ENCODE measurements at places on chromosomes 3 and 15. TPM values are rescaled to one million over a fixed set of nuclear protein-coding genes. Genes with fewer than 3 reads are reported as not detected.
A peak's percentile ranks its signal among the peaks of the same experiment; 100 is the strongest.

- DNase-seq: peak; percentile 42
Measured at GRCh38 chr3:64141476-64141875, 83.8 kb downstream of the PRICKLE2 start.

DNA sequence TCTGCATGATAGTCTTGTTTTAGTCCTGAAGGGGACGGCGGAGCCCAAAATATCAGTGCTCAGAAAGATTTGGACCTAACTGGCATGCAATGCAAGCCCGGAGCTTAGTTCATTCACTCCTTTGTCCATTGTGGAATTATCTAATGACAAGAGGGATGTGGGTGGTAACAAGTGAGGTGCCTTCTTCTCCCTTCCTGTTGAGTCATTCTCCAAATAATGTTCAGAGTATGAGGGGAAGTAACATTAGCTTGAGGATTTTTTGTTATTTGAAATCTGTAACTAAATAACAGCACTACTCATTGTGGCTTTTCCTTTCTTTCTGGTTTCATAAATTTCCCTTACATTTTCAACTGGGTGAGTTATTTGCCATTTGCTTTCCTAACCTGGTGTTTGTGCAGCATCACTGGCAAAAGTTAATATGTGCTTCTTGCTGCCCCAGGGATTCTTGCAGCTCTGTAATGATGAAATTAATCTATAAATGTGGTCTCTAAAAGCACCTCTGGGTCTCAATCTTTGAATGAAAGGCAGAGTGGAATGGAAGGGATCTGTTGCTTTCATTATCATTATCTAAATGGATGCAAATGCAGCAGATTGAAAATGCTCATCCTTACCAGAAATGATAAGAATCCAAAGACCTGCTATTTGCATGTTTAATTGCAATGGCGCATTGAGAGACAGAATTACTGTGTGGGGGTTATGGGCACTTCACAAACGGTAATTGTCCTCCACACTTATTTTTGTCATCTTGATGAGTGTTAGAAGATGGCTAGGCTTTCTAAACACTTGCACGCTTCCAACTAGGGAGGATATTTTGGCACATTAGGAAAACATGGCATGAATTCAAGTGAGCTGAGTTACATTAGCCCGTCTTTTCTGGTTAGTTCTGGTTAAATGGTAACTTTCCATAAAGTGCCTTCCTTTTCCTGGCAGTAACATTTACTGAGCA lies 89.9 kb upstream of the MITF start:
- no peak for DNase-seq

- peak; percentile 96 for DNase-seq
Measured at GRCh38 chr15:76206325-76206976, 104.8 kb downstream of the ETFA start.

DNA sequence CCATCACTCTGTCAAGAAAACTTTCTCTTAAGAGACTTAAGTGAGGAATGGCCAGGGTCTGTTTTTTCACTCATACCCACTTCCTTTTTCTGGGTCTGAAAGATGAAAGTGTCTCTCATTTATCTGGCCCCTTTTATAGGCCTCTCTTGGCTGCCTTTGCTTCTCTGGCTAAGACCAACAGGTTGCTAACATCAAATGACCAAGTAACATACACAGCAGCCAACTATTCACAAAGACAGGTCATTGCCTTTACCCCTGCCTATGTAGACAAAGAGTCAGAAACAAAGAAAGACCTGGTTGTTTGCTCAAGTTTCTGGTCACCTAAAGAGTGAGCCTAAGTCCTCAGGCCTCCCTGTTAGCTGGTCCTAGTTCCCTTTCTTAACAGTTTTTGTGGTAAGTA lies 24.0 kb upstream of the CSTA start:
- no peak for DNase-seq

- DNase-seq: peak; percentile 26
Measured at GRCh38 chr3:150602426-150603152, 532 bp upstream of the SELENOT start.

DNA sequence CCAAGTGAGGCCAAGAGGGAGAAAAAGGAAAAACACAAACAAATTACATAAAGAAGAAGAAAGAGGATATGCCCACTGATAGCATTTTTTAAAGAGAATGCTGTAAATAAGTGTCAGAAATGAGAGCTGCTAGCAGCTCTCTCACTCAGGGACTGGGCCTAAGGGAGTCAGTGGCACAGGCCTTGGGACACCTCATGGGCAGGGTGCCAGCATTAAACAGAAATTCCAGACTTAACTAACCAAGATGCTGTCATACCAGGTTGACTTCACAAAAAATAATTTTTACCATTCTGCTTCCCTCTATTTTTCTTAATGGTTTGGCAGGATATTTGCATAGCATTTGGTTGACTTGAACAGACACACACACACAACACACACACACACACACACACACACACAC lies 92.3 kb upstream of the ADAMTSL3 start:
- DNase-seq: no peak

DNA sequence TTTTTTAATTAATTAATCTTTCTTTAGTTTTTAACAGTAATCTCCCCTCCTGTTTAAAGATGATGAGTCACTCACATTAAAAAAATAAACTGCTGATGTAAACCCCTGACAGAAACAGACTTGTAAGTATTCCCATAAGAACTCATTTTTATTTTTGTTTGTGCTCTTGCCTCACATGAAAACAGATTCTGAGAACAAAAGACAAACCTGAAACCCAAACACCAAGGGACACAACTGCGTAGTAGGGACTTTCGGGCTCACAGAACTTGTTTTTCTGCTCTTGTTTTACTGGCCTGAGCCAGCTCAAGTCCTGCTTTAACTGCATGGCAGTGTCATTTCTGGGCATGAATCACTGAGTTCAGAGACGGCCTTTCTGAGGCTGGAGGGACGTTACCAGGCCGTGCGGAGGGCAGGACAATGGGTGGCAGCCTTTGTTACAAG lies 600.8 kb downstream of the FOXP1 start:
- DNase-seq: peak; percentile 51

GRCh38 chr3:155233213-155233612 lies 60.3 kb downstream of the STRIT1 start:
- DNase-seq: peak; percentile 28

DNA sequence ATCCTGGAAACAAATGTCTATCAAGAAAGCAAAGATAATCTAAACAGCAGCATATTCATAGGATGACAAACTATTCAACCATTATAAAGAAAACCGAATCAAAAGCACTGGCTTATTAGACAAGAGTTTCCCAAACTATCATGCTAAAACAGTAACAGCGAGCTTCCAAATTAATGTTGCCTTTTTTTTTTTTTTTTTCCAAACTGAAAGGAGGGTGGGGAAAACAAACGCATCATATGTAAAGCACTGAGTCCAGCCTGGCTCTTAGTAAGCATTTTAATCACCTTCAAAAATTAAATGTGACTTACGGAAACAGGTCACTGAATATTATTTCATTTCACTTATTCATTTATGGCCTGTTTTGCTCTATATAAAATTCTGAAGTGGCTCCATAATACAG lies 2.3 kb downstream of the TJP1 start:
- DNase-seq: no peak

- no peak for DNase-seq
Measured at GRCh38 chr3:44117239-44117638, 124.4 kb upstream of the TOPAZ1 start.

The NPHP3 gene
- total RNA-seq: 80.6 TPM

The HDAC11 gene
- 9.4 TPM for total RNA-seq

The C3orf49 gene
- total RNA-seq: not detected

The IGSF10 gene
- total RNA-seq: under 0.01 TPM

The GCSAM gene
- not detected for total RNA-seq

The FAM174B gene
- total RNA-seq: 38.5 TPM

The GHSR gene
- total RNA-seq: not detected

The CNTN3 gene
- total RNA-seq: 17.1 TPM

All from stomach (tissue), 19 donors.